Bronchial epithelial cell (primary cell): ENCODE measurements at places on chromosomes 4 and X. TPM values are rescaled to one million over a fixed set of nuclear protein-coding genes. Genes with fewer than 3 reads are reported as not detected.
A peak's percentile ranks its signal among the peaks of the same experiment; 100 is the strongest.

DNA sequence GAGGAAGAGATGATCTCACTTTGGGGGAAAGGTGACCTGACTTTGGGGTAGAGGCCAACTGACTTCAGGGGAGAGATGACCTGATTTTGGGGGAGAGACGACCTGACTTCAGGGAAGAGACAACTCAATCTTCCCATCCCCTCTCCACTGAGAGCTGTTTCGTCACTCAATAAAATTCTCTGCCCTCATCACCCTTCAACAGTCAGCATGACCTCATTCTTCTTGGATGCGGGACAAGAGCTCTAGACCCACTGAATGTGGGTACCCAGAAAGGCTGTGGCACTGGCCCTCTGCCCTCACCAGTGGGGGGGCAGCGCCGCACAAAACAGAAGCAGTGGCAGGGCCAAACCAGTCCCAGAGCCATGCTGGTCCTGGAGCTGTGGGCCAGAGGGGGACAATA, 34.6 kb downstream of the ATXN3L start:
- DNase-seq = no peak

GRCh38 chr4:37890801-37891259, at the start of gene TBC1D1:
Gene TBC1D1, plus strand, starts transcription at chr4:37891084. Its CDS starts 11,012 bp downstream, at chr4:37902096.
- no peak for DNase-seq

DNA sequence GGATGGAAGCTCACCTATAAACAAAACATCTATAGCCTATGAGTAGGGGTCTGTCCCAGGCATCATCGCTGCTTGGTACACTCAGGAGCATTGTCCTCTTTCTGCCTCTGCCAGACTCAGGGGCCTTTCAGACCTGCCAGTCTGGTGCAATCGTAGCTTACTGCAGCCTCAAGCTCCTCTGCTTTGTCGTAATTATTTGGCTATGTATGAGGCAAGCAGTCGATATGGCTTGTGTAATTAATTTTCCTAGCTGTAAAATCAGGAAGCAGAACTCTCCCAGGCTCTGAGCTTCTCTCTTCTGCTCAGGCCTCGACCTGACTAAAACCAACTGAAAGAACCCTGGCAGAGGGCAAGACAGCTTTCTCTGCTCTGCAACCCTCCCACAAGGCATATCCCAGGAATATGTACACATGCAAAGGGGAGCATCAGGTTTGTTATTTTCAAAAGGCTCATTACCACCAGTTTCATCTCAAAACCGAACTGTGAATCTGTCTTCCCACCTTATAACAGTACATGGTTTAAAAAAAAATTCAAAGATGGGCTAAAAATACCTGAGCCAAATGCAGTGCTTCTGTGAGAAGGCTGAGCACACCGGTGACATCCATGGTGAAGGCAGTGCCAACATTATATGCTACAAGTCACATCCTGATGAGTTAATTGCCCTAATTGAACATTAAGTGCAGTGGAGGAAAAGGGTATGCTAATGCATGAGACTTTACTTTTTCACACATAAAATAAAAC, 309.2 kb upstream of the EMCN start:
- no peak for DNase-seq

- DNase-seq = no peak
These were observed 455.0 kb downstream of the STIM2 start for GRCh38 chr4:27315625-27316024.

GRCh38 chr4:48596336-48596735, 106.3 kb downstream of the ZAR1 start:
- DNase-seq = no peak

DNA sequence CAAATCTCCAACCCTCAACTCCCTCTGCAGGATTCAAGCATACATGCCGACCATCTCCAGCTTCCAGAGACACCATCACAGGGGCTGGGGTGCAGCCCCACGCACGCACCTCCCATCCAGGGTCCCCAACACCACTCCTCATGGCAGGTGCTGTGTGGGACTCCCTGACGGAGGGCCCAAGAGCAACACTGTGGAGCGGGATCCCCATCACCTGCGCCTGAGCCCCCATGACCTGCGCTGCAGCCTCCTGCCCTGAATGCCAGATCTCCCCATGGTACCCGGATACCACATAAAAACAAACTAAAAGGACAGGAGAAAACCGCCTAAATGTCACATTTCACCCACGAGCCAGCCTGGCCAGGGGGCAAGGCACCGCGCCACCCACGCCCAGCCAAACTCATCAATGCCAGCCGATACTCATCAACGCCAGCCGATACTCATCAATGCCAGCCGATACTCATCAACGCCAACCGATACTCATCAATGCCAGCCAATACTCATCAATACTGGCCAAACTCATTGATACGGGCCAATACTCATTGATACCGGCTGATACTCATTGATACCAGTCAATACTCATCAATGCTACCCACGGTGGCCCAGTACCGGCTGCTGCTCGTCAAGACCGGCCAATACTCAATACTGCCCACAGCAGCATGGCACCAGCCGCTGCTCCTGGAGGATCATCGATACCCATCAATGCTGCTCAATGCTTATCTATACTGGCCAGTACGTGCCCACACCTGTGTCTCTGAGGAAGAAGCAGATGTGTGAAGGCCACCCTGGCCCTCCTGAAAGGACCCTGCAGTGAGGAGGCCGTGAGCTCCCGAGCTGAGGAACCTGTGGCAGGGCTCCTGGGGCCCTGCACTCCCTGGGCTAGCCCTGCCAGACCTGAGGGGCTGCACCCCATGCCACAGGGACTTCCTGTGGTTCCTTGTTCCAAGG, 6.2 kb downstream of the CTBP1 start:
- DNase-seq = no peak

DNA sequence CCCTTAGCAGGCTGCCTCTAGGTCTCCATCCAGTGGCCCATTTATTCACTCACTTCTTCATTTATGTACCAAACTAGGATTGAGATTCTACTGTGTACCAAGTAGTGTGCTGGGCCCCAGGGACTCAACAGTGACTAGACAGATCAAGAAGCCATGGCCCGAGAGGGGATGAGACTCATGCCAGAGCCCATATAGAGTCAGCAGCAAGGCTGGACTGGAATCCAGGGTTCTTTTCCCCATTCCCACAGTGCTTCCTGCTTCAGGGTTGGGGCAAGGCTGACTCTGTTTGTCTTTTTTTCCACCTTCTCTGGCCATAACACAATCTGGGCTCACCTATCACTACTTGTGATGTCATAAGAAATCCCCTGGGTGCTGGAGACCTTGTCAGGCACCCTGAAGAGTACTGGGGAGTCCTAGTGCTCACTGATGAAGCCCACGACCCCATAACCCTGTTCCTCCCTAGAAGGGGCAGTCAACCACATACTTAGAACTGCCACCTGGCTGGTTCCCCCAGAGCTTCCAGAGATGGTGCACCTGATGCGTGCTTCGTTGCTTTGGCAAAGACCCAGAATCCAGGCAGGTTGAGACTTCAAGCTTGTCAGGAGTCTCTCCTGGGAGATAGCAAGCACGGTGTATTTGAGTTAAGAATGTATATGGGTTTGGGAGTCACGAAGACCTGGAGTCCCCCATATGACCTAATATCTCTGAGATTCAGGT, 6.2 kb downstream of the RTL5 start:
- DNase-seq = no peak

- DNase-seq = no peak
These were observed 74.7 kb upstream of the C4orf50 start for GRCh38 chr4:6092971-6093370.

DNA sequence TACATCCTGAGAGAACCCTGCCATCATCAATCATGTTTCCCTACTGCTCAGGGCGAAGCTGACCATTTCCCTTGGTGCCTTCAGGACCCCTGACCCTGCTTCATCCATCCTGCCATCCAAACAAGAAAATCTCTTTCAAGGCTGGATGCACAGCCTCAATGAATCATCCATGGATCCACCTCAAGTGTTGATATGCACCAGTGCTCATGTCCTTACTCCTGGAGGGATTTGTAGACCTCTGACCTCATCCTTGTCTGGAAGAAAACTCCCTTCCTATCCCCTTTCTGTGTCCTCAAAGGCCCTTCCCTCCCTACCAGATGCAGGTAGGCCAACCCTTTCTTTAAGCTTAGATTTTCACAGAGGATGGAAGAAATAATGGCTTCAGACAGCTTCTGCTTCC, 24.6 kb downstream of the BEX3 start:
- DNase-seq = no peak

DNA sequence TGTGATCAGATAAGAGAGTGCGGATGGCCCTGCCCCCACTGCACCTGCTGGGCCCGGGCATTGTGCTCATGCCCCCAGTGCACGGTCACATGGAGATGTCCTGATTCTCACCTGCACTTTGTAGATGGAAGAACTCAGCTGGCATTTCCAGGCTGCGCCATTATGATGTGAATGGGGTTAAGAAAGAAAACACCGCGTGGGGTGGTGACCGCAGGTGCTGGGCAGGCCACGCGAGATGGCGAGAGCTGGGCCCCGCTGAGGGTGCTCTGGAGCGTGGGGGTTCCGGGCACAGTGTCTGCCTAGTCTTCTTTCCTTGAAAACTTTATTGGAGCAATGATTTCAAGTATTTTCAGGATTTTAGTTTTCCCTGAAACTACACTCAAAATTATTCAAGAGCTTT, 17.8 kb upstream of the HGFAC start:
- no peak for DNase-seq

DNA sequence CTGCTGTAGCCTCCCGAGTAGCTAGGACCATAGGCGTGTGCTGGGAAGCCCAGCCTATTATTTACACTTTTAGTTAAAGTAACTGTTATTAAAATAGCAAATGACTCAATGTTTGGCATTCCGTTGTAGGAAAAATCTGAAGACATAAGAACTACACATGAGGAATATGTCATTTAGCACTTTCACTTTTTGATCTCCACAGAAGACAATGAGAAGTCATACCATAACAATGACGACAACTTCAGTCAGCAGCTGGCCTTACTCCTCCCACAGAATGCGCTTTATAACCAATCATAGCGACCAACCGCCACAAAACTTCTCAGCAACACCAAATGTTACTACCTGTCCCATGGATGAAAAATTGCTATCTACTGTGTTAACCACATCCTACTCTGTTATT, 6.7 kb downstream of the GPR34 start:
- DNase-seq = no peak

DNA sequence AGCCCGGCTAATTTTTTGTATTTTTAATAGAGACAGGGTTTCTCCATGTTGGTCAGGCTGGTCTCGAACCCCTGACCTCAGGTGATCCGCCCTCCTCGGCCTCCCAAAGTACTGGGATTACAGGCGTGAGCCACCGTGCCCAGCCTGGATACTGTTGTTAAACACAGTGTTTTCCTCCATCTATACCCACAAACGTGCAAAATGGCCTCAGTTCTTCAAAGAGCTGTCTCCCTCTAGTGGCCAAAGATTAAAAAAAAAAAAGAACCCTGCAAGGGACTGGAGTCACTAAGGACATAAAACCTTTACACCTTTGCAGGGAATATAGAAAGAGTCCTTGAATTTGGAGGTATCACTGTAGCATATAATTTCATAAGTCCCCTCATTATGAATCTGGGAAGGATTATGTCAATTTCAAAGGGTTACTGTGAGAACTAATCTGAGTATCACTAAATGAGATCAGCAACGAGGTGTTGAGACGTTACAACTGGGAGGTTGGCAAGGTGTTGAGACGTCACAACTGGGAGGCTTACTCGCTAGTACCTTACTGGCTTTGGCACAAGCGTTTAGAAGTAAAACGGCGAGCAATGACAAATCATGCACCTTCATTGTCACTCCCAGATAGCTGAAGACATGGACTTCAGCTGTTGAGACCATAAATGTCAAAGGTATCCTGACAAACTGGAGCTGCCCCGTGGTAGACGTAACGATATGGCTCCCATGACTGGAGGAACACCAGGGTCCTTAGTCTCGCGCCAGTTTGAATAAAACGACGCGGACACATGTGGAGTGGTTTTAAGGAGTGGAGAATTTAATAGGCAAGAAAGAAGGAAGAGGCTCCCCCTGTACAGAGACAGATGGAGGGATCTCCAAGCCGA, 33.4 kb upstream of the ENPP6 start:
- peak; percentile 58 for DNase-seq

DNA sequence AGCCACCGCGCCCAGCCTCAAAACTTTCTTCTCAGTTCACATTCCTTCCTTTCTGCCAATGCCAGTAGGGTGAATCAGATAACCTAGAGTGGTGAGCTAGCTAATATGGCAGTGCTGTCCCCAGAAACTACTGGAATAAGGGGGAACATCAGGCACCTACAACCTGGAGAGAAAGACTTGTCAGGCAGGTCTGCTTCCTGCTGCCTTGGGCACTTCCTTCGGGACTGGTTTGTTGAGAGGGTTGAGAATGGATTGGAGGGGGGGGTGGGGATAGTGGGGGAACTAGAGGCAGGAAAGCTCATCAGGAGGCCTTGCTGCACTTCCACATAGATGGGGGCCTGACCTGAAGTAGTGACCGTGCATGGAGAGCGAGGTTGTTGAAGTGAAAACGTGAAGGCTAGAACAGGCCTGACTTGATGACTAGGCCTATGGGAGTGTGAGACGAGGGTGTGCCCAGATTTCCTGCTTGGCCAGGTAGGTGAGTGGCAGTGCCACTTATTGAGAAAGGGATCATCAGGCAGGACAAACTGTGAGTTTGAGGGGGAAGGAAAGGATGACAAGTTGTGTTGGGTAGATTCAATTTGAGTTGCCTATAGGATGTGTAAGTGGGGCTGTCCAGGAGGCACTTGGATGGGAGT, 33.4 kb downstream of the SLC25A5 start:
- DNase-seq = peak; percentile 58

- DNase-seq = no peak
These were observed 133.2 kb downstream of the ZAR1 start for GRCh38 chr4:48623182-48623780.

GRCh38 chrX:68571610-68572311, 72.9 kb downstream of the YIPF6 start:
- peak; percentile 90 for DNase-seq

- peak; percentile 44 for DNase-seq
These were observed 865 bp downstream of the FAM200B start for GRCh38 chr4:15682242-15683142.

GRCh38 chrX:48531358-48531959, 8.1 kb upstream of the TBC1D25 start:
- peak; percentile 84 for DNase-seq

GRCh38 chrX:38941675-38942074, 140.4 kb downstream of the MID1IP1 start:
- peak; percentile 42 for DNase-seq

DNA sequence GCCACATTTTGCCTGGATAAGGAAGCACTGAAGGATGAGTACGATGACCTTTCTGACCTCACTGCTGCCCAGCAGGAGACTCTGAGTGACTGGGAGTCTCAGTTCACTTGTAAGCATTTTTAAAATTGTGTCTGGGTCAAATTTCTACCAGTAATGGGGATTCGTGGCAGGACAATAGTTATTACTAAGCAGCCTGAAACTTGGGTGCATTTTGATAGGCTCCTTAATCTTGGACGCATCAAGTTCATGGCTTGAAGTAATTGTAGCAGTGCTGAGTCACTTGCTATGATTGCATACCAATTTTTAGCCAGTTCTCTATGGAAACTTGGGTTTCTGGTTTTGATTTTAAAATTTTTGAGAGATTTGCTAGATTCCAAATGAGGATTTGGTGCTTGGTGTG, 4.3 kb downstream of the PGRMC1 start:
- no peak for DNase-seq

GRCh38 chrX:38864165-38864564, 62.9 kb downstream of the MID1IP1 start:
- no peak for DNase-seq

The ATP8A1 gene
- 1.4 and 2.1 TPM in 2 replicates for total RNA-seq

The MAGEA1 gene
- total RNA-seq = not detected in 2 replicates

The WAS gene
- not detected in 2 replicates for total RNA-seq

The CYSLTR1 gene
- not detected in 2 replicates for total RNA-seq

The POF1B gene
- 3.2 and 7.7 TPM in 2 replicates for total RNA-seq

The ABCG2 gene
- total RNA-seq = under 0.01 and 0.38 TPM in 2 replicates

The TCP11X2 gene
- total RNA-seq = not detected in 2 replicates

The DCX gene
- not detected in 2 replicates for total RNA-seq

The IQCM gene
- not detected in 2 replicates for total RNA-seq

The VCX2 gene
- total RNA-seq = not detected in 2 replicates

The CYBB gene
- total RNA-seq = not detected in 2 replicates

The MND1 gene
- 1.0 and 1.3 TPM in 2 replicates for total RNA-seq

The GYPB gene
- not detected in 2 replicates for total RNA-seq
